ENCODE measurements at places on chromosomes 12 and 14.

GRCh38 chr12:119809023-119809422, 68.1 kb downstream of the CIT start:
- DNase-seq, result no peak

DNA sequence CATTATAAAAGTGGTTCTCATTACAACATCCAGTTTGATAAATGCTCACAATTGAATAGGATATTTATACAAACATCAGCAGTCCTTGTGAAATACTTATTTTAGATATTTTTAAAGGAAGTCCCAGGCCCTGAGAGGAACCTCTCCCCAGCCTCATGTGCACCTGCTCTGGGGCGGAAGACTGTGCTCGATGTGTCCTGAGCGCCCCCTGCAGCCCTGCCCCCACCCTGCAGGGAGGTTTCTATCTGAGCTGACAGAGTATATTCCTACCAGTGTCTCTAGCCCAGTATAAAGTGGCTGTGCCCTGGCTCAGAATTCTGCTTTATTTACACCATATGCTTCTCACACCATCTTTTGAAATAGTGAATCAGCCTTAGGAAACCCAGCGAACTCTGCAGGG, 1349.1 kb downstream of the TMEM121 start:
- DNase-seq, result no peak

- DNase-seq, result no peak
Measured at GRCh38 chr14:24634158-24634557, at the start of gene GZMB. Gene GZMB, minus strand, starts transcription at chr14:24634190. Its CDS starts 30 bp downstream, at chr14:24634160.

DNA sequence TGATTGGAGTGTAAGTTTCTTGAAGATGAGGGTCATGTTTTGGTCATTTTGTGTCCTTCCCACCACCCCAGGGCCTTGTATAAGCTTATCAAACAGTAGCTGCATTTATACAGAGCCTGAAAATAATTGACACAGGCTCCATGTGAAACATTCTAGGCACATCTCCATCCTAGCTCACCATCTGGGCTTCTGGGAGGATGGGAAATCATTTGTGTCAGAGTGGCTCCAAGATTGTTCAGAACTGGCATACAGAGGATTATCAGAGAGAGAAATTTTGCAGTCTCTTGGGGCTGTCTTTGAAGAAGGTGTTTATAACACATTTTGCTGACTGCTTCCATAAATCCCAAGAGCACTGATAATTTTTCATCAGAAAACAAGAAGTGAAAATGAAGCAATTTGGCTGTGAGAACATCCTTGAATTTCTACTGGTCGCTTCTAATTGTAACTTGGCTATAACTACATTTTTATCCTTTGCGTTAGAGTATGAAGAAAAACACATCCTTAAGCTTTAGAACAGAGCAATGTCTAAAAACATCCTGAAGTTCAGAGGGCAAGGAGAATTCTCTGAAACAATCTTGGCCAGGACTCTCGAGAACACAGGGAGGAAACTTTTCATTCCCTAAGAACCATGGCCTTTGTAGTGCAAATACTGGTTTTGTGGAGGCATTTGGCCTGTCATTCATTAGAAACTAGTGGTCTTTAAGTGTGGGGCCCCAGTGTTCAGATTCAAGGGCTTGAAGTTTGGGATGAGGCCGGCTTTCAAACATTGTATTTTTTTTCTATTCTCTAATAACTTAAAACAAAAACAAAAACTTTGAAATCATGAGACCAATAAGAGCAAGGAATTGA, 151.1 kb downstream of the DACT1 start:
- DNase-seq, result no peak

- no peak for DNase-seq
Measured at GRCh38 chr12:119296535-119296934, 38.0 kb upstream of the CCDC60 start.

- no peak for DNase-seq
Measured at GRCh38 chr14:103772078-103772712, 56.6 kb downstream of the ZFYVE21 start.

DNA sequence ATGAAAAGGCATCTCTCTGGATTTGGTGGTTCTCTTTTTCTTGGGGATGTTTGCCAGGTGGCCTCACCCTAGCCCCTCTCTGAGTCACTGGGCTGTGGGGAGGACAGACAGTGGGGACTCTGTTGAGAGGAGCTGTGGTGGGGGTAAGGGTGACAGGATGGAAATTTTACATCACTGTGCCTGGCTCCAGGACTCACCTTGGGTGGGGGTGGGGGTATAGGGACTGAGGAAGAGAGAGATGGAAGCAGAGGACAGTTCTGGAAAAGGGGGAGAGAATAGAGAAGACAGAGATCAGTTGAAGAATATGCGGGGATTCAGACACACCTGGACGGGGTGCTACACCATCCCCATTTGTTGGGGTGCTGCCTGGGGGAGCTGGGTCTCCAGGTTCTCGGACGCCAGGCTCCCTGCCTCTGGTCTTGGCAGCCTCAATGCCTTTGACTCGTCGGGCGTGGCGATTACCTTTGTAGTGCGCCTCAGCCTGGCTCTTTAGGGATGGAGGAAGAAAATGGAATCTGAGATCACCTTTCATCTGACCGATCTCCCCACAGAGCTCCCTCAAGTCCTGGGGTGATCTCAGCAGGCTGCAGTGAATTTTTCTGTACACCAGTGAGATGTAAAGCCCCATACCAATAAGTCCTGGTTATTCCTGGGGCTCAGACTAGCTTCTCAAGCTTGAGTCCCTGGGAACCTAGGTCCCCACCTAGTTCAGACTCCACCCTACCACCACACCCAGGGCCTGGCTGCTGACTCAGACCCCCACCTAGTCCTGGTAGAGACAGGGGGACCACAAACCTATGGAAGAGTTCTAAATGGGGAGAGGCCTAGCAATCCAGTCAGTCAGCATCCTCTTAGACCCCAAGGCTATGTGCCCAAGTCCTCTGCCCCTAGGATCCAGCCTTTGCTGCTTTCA, 9.6 kb upstream of the GPR84 start:
- DNase-seq, result no peak

DNA sequence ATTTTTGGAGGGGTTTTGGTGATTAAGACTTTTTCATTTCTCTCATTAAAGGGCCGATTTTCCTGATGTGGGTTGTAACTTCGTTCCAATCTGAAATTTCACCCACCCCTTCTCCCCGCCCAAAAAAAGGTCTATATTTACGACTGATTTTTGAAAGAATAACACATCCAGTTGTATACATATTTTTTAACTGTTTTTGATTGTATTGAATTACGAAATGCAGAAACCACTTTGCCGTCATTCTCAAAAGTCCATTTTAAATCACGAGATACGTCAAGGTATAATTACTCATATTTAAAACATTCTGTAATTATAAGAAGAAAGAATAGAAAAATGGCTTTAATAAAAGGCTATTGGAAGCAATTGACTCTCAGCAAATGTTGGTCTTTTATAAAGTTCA, 520.7 kb downstream of the MED13L start:
- no peak for DNase-seq

DNA sequence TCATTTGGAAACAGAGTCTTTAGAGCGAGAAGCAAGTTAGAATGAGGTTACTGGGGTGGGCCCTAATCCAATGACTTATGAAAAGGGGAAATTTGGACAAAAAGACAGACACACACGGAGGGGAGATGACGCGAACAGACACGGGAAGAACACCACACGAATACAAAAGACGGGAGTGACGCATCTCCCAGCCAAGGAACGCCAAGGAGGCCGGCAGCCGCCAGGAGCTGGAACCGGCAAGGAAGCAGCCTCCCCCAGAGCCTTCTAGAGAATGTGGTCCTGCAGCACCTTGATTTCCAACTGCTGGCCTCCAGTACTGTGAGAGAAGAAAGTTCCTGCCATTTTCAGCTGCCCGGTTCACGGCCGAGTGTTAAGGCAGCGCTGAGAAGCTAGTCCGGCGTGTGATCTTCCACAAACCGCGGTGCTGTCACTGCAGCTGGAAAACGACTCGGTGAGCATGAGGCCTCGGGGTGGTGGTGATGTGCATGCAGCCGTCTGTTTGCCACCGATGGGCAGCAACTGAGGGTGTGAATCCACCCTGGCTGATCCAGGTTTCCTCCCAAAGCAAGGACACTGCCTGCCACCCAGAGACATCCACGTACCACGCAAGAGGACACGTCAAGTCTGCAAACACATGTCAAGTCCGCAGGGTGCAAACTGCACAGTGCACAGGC, 124.5 kb downstream of the NCOR2 start:
- no peak for DNase-seq

- no peak for DNase-seq
Measured at GRCh38 chr12:111406474-111407376, 1.0 kb downstream of the SH2B3 start.

DNA sequence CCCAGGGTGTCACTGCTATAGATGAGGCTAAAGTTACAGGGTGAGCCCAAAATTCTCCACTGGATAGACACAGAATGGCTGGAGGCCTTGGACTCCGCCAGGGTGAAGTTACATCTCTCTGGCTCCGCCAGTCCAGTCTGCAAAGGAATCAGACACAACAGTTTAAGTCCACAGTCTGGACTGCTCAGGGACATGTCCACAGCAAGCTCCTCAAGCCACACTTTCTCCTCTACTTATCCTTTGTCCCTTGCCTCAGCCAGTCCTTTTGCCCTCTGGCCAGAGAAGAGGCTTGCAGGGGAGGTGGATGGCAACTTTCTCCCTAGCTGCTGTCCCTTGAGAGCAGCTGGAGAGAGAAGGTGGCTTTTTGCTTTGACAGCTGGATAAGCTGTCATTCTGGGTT, 28.0 kb downstream of the PTPRB start:
- no peak for DNase-seq

- DNase-seq, result no peak
Measured at GRCh38 chr12:91413581-91414546, 231.2 kb upstream of the DCN start.

DNA sequence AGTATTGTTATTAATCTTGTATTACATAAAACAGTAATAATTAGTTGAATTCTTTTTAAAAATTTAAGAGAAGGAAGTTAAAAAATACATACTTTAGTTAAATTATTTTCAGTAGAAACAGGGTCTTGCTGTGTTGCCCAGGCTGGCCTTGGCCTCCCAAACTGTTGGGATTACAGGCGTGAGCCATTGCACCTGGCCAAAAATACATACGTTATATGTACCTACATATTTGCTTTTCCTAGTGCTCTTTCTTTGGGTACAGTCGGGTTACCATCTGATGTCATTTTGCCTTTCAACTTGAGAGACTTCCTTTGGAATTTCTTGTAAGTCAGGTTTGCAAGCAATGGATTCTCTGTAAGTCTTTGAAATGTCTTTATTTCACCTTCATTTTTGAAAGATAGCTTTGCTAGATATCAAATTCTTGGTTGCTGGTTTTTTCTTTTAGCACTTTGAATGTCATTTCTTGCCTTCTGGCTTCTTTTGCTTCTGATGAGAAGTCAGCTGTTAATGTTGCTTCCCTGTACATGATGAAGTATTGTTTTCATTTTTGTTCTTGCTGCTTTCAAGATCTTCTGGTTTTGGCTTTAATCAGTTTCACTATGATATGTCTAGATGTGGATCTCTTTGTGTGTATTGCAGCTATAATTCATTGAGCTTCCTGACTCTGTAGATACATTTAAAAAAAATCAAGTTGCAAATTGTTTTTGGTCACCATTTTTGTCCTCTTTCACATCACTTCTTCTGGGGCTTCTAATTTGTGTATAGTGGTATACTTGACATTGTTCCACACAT, 84.4 kb downstream of the SPATS2 start:
- DNase-seq, result no peak

DNA sequence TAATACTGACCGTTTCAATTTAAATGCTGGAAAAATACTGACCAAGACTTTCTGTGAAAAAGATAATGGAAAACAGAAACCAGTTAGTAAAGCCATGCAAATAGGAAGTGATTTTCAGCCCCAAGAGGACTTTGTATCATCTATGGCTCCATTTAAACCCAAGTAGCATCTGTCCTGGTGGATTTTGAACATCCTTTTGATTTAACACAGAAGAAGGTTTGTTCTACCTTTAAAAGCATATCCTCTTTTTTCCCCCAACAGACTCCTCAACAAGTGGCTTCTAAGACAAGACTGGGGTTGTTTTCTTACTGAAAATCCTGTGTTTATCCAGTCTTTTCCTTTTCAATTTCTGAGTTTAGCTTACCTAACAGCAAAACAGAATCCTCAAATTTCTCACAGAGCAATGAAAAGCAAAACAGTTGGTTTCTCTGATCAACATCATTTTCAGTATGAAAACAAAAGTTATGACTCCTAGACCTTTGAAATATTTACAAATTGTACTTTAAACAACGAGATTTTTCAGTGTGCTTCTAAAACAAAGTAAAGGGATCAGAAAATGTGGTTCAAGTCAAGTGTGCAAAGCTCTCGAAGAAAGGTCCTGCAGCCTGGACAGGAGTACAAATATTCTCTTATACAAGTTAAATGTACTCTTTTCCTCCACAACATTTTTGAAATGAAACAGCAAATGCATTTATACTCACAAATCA, 2.9 kb downstream of the PHLDA1 start:
- DNase-seq, result no peak

GRCh38 chr12:100234591-100235304, 32.1 kb downstream of the DEPDC4 start:
- peak; percentile 35 for DNase-seq

Data from NCI-H1417 treated with DMSO at 0.1 percent for 48 hours (cell line).